ENCODE measurements at places on chromosomes 1 and 21.

DNA sequence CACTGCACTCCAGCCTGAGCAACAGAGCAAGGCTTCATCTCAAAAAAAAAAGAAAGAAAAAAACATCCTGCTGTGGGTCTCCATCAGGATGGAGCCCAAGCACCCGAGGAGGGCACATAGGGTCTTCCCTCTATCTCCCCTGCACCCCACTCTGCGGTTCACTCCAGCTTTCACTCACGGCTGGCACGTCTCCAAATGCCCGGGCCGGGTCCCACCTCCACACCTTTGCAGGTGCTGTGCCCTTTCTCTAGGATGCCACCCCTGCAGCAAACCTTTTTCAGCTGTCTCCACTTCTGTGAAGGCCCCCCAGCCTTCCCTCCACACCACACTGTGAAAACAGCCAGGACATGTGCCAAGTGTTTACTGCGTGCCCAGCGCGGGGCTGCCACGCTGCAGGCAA, 22.4 kb upstream of the DDOST start:
- no peak for DNase-seq

DNA sequence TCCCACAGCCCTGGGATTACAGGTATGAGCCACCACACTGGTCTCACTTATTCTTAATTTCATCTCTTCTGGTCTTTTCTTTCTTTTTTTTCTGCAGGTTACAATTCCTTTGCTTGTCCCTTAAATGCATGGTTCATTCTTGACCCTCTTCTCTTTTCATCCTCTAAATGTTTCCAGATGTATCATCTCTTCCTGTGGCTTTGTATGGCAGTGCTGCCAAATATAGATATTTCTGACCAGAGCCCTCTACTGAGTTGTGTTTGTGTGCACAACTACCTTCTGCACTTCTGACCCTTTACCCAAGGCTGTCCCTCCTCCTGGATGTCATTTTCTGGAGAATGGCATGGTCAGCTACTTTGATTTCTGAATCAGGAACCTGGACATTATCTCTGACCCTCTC, 32.5 kb downstream of the OLFML3 start:
- DNase-seq = no peak

GRCh38 chr1:89381618-89382017, 17.8 kb downstream of the GBP6 start:
- no peak for DNase-seq

GRCh38 chr1:218377143-218377660, 32.1 kb downstream of the TGFB2 start:
- no peak for DNase-seq

DNA sequence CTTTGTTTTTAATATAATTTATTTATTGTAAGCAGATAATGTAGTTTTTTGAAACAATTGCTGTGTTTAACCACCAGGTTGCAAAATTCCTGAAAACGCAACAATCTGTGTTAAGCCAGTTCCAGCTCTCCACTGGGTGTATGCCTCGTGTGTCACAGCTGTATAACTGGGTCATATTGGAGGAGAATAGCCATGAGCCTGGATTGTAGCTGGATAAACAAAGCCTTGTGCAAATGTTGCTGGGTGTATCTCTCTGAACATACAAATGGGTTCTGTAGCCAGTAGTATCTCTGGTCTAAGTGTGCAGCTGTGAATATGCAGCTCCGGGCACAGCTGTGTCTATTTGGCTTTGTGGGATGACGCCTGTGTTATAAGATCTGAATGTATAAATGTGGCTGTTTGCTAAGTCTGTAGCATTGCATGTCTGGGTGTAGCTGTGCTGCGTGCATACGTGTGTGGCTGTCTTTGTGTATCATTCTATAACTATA, 2.8 kb downstream of the TCEA3 start:
- DNase-seq = no peak

GRCh38 chr1:232962761-232963745, 12.6 kb downstream of the NTPCR start:
- no peak for DNase-seq

DNA sequence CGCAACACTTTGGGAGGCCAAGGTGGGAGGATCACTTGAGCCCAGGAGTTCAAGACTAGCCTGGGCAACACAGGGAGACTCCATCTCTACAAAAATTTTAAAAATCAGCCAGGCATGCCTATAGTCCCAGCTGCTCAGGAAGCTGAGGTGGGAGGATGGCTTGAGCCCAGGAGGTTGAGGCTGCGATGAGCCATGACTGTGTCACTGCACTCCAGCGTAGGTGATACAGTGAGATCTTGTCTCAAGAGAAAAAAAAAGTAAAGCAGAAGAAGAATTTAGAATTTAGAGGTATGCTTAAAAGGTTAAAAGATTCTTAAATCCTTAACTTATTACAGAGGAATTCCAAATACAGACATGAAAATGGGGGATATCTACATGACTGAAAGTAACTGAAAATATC, 79.5 kb downstream of the SMYD3 start:
- no peak for DNase-seq

- no peak for DNase-seq
Measured at GRCh38 chr21:46065215-46065913, 32.5 kb upstream of the COL6A2 start.

DNA sequence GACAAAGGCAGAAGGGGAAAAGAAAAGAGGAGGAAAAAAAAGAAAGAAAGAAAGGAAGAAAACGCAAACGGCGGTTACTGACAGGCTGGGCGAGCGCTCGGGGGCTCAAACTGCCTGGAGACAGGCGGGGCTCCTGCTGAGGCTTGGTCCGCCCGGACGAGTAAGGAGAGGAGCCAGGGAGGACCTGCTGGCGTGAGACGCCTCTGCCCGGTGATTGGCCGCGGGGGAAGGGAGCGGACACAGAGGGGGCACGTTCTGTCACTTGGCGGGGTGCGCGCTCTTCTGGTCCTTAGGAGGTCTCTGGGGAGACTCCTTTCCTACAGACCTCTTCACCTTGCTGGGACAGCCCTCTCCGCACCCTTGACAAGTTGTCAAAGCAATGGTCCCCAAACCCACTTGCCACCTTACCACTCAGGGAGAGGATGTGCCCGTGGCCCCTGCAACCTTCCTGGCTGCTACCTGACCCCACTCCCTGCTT, 791 bp upstream of the PIK3R3 start:
- peak; percentile 88 for DNase-seq

DNA sequence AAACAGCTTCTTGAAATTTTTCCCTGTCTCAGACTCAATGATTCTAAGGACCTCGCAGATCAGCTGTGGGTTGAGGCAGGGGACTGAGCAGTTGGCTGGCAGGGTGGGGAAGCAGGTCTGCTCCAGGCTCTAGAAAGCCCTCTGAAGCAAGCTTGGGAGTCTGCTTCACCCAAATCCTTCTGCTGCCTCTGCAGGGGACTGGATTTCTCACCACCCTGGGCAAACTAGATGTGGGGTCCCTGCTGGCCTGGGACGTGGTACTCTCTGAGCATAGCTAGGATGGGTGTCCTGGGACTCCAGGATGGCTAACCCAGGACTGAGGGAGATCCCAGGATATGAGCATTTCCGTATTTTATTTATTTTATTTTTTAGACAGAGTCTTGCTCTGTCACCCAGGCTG, 89.3 kb downstream of the LAMC2 start:
- no peak for DNase-seq

DNA sequence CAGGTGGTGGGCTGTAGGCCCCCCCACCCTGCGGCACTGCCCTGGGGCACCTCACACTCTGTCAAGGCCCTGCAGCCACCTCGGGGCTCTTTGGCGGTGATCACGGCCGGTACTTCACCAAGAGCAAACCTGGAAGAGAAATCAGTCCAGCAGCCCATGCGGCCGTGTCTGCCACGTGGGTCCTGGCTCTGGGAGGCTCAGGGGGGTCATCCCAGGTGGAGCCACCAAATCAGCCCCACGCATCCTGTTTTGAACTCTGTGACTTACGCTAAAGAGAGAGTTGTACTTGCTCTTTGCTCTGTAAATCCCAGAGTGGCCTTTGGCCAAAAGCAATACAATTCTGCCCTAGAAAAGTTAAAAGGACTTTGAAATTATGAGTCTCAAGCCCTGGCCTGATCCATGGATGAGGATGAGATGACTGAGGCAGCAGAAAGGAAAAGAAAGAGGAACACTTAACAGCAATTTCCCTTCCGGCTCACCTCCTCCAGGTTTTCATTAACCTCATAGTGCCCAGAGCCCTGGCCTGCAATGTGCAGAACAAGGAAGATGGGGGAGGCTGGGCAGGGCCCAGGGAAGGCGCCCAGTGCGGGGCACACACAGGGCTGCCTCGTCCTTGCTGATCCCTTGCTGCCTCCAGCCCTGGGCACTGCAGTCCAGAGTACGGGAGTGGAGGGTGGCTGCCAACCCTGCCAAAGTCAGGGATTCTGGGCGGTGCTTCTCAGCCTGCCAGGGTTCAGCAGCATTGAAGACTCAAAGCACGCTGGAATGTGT, 337.0 kb downstream of the MATN1 start:
- no peak for DNase-seq

- no peak for DNase-seq
Measured at GRCh38 chr1:37631036-37631435, 3.7 kb downstream of the RSPO1 start.

All from erythroblast (primary cell).